Tibial nerve (tissue), 4 donors: ENCODE measurements at places on chromosomes 12 and 14.
A peak's percentile ranks its signal among the peaks of the same experiment; 100 is the strongest.

DNA sequence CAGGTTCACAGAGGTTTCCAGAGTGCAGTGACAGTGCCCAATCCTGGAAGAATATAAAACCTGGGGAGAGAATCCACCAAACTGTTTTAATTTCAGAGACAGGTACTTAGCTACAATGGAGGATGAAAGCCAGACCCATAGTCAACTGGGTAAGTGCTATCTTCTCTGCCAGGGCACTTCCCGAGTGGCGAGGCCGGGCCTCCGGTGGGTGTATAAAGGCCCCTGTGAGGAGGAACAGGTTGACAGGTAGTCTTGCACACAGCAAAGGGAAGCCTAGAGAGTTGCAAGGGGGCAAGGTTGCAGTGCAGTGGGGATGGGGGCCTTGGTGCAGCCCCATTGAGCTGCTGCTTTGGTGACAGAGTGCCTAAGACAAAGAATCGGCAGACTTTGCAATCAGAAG, 130.7 kb downstream of the SLC38A6 start:
- no peak overlapping the region for H3K4me3 ChIP-seq
- H3K4me1 ChIP-seq: no peaks in the 10 kb centered on the region
- H3K27ac ChIP-seq: no peak overlapping the region
- no peaks in the 10 kb centered on the region for H3K27me3 ChIP-seq
- no peak for DNase-seq

- H3K36me3 ChIP-seq: no peaks in the 10 kb centered on the region
- H3K27ac ChIP-seq: no peak overlapping the region
- H3K4me1 ChIP-seq: no peaks in the 10 kb centered on the region
- no peak overlapping the region for H3K4me3 ChIP-seq
- H3K27me3 ChIP-seq: no peaks in the 10 kb centered on the region
Measured at GRCh38 chr14:85813040-85813439, 283.1 kb downstream of the FLRT2 start.

DNA sequence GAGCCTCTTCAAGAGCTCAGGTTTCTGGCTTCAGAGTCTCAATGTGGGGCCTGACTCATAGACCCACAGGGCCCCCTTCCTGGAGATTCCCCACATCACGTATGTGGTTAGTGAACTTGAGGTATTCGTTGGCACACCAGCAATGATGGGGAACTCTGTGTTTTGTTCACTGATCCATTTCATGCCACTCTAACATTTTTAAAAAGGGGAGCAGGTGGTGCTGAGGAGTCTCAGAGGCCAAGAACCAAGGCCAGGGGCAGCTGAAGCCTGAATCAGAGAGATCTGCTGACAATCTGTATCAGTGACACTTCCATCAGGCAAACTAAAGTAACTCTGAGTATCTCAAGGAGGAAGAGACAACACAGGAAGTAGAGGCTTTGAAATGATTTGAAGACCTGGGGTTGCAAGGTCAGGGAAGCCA, 323.4 kb downstream of the VRK1 start:
- no peak overlapping the region for H3K4me3 ChIP-seq
- no peaks in the 10 kb centered on the region for H3K27me3 ChIP-seq
- DNase-seq: no peak
- H3K4me1 ChIP-seq: no peaks in the 10 kb centered on the region

DNA sequence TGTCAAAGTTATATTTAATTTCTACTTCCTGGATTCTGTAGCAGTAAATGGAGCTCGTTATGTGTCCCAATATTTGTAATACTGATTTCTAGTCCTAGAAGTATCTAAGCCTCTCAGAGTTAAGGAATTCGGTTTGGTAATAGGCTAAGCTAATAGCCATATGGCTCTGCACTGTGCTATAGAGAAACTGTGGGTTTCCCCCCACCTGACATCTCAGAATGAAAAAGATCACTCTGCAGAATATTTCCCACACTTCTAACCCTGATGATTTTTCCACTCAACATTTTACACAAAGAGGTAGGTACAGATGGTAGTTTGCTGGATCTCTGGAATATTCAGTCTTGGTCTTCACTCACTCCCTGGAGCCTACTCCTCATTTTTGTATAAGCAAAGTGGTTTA, 71.2 kb downstream of the BORCS5 start:
- H3K27ac ChIP-seq: no peak overlapping the region
- no peak for DNase-seq
- no peak overlapping the region for H3K4me3 ChIP-seq

DNA sequence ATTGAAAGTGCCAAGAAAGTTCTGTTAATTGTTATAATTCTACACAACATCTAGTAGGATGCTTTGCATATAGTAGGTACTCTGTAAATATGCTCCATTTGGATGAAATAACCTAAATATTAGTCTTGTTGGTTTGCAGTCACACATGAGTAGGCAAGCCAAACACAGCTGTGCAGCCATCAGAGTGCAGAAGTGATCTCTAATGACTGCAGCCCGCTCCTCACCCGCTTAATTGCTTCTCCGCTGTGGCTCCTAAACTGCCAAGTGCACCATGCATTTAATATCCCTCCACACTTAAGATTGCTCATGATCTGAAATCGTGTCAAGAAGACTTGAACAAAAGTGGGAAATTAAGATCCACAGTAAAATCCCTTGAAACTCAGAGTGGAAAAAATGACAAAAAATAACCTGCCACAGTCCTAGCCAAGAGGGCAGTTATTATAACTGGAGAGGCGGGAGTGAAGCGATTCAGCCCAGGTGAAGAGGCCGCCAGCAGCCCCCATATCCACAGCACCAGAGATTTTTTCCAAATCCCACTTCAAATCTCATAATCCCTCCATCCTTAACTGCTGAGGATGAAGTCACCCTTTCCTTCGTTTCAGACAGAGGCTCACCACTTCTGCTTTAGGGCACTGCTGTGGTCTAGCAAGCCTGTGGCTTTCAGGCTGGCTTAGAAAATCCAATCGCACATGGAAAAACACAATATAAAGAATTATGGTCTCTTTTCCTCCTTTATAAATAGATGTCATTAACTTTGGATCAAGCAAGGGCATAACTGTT, 69.5 kb downstream of the TMEM30B start:
- H3K4me1 ChIP-seq: no peaks in the 10 kb centered on the region
- H3K27me3 ChIP-seq: no peaks in the 10 kb centered on the region
- no peak overlapping the region for H3K27ac ChIP-seq
- DNase-seq: no peak
- no peak overlapping the region for H3K4me3 ChIP-seq

DNA sequence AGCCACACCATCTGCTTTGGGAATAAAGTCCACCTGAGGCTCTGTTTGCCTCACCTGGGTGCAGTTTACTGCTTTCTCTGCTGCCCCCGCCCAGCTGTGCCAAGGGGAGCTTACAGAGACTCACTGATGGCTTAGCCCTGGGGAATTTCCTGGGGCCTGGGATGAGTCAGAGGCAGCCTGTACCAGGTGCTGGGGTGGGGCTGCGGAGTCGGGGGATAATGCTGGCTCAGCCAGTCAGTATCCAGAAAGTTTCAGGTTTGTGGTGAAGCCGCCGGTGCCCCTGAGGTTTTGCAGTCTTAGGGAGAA, 22.3 kb downstream of the PLEKHG3 start:
- no peak for DNase-seq
- H3K36me3 ChIP-seq: no peaks in the 10 kb centered on the region
- peaks cover 46% of the 10 kb centered on the region for H3K4me1 ChIP-seq
- no peak overlapping the region for H3K4me3 ChIP-seq

DNA sequence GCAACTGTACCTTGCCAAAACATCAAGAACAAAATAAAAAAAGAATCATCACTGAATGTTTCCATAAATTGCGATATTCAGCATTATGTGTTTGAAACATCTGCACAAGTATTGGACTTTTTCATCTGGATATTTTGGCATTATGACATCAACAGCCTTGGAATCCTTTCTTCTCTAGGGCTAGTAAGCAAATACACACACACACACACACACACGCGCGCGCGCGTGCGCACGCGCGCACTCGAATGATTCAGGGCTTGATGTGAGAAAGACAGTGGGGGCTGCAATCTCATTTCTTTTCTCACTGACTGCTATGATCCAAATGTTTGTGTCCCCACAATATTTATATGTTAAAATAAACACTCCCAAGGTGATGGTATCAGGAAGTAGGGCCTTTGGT, 90.0 kb upstream of the SLC38A4 start:
- H3K4me1 ChIP-seq: no peaks in the 10 kb centered on the region
- H3K27ac ChIP-seq: no peak overlapping the region
- H3K36me3 ChIP-seq: no peaks in the 10 kb centered on the region
- no peak overlapping the region for H3K4me3 ChIP-seq
- no peaks in the 10 kb centered on the region for H3K27me3 ChIP-seq

DNA sequence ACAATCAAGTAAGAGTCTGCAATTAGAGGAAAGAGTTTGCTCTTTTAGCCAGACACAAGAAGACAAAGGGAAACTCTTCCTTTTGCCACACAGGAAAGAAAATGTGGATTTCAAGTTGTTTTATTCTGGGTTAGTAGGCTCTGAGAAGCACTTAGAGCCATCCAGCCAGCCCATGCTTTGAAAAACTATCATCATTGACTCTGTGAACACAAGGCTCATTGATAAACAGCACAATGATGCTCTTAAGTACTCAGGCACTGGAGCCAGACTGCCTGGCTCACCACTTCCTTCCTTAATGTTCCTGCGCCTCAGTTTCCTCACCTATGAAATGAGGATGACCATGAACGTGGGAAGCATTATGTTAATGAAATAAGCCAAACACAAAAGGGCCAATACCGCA, 150.2 kb upstream of the EEA1 start:
- DNase-seq: no peak
- no peaks in the 10 kb centered on the region for H3K4me1 ChIP-seq
- no peak overlapping the region for H3K27ac ChIP-seq
- no peak overlapping the region for H3K4me3 ChIP-seq
- H3K27me3 ChIP-seq: no peaks in the 10 kb centered on the region

DNA sequence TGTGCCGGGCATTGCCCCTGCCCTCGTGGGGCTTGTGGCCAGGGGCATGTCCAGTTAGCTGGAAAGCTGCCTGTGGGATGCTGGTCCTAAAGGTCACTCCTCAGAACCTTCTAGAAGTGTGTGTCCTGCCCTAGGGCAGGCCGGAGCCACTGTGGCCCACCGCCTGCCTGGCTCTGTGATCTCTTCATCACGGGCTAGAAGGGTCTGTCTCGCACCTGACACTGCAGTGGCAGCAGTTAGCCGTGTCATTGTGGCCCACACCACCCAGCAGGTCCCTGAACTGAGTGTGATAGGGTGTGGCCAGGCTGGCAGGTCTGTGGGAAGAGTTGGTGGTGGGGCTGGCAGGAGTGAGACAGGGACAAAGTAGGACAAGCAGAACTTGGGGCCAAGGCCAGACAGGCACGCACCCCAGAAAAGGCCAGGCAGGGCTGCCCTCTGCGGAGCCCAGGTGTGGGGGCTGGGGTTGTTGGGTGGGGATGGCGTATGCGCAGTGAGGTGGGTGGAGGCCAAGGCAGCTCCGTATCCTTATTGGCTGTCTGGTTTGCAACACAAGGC, 41.2 kb downstream of the ADGRD1 start:
- H3K36me3 ChIP-seq: no peaks in the 10 kb centered on the region
- H3K27me3 ChIP-seq: no peaks in the 10 kb centered on the region
- DNase-seq: no peak
- no peaks in the 10 kb centered on the region for H3K4me1 ChIP-seq
- H3K27ac ChIP-seq: no peak overlapping the region
- no peak overlapping the region for H3K4me3 ChIP-seq

GRCh38 chr12:96483116-96483515, 6.3 kb upstream of the CFAP54 start:
- no peak for DNase-seq
- no peaks in the 10 kb centered on the region for H3K36me3 ChIP-seq
- H3K4me1 ChIP-seq: no peaks in the 10 kb centered on the region
- no peaks in the 10 kb centered on the region for H3K27me3 ChIP-seq
- H3K4me3 ChIP-seq: no peak overlapping the region

DNA sequence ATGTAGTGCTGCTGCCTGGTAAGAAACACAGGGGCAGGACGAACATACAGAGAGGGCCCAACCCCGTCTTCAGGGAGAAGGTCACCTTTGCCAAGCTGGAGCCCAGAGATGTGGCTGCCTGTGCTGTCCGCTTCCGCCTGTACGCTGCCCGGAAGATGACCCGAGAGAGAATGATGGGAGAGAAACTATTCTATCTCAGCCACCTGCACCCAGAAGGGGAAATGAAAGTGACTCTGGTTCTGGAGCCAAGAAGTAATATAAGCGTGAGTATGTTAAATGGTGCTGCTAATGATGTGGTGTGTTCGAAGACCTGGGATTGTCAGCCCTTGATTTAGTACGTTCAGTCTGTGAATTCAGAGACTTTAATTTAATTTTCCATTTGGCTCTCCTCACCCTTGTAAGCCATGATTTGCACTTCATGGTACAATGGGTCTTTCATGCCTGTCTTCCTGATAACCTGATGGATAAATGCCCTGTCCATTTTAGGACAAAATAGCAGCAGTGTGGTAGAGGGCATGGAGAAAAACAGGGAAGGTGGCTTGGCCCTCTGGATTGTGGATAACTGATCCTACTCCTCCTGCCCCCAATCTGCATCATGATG, 318.9 kb downstream of the SNAPC1 start:
- no peaks in the 10 kb centered on the region for H3K4me1 ChIP-seq
- no peaks in the 10 kb centered on the region for H3K27me3 ChIP-seq
- no peak overlapping the region for H3K4me3 ChIP-seq
- H3K27ac ChIP-seq: no peak overlapping the region
- no peaks in the 10 kb centered on the region for H3K36me3 ChIP-seq
- no peak for DNase-seq

GRCh38 chr12:121251838-121252237, 41.9 kb downstream of the P2RX4 start:
- H3K4me1 ChIP-seq: no peaks in the 10 kb centered on the region
- no peaks in the 10 kb centered on the region for H3K27me3 ChIP-seq
- no peak overlapping the region for H3K27ac ChIP-seq
- no peak overlapping the region for H3K4me3 ChIP-seq

GRCh38 chr12:24121911-24122310, 172.4 kb upstream of the SOX5 start:
- H3K27me3 ChIP-seq: no peaks in the 10 kb centered on the region
- H3K27ac ChIP-seq: no peak overlapping the region
- peaks cover 23% of the 10 kb centered on the region for H3K4me1 ChIP-seq
- H3K4me3 ChIP-seq: no peak overlapping the region

GRCh38 chr12:40028296-40028695, 77.6 kb downstream of the SLC2A13 start:
- no peaks in the 10 kb centered on the region for H3K4me1 ChIP-seq
- H3K27ac ChIP-seq: no peak overlapping the region
- H3K36me3 ChIP-seq: no peaks in the 10 kb centered on the region

- H3K4me1 ChIP-seq: no peaks in the 10 kb centered on the region
- H3K27me3 ChIP-seq: no peaks in the 10 kb centered on the region
- H3K27ac ChIP-seq: no peak overlapping the region
- DNase-seq: no peak
- H3K36me3 ChIP-seq: no peaks in the 10 kb centered on the region
- no peak overlapping the region for H3K4me3 ChIP-seq
Measured at GRCh38 chr12:10756194-10756593, 33.1 kb upstream of the YBX3 start.

GRCh38 chr14:100825713-100826331, at the start of gene MEG3:
MEG3 (plus strand) TSS chr14:100826118.
- peak; percentile 51 for DNase-seq
- no peaks in the 10 kb centered on the region for H3K4me1 ChIP-seq
- peak within 1 kb of the TSS; percentile 47 for H3K27ac ChIP-seq
- H3K27me3 ChIP-seq: peaks cover 22% of the 10 kb centered on the region
- H3K36me3 ChIP-seq: no peaks in the 10 kb centered on the region

GRCh38 chr14:33950320-33951182, at the start of gene EGLN3:
EGLN3 (minus strand) TSS chr14:33951074; CDS start chr14:33950752, 322 bp downstream.
- DNase-seq: peak; percentile 58
- no peaks in the 10 kb centered on the region for H3K27me3 ChIP-seq
- no peaks in the 10 kb centered on the region for H3K36me3 ChIP-seq
- peak within 1 kb of the TSS; percentile 53 for H3K27ac ChIP-seq
- peak within 1 kb of the TSS; percentile 59 for H3K4me3 ChIP-seq
- peaks cover 4% of the 10 kb centered on the region for H3K4me1 ChIP-seq
